ENCODE measurements at places on chromosomes 12 and 14. TPM values are rescaled to one million over a fixed set of nuclear protein-coding genes. Genes with fewer than 3 reads are reported as not detected.

- no peak for DNase-seq
Measured at GRCh38 chr14:65485516-65485915, 73.0 kb downstream of the FUT8 start.

Gene SERPINA10
- total RNA-seq = not detected

DNA sequence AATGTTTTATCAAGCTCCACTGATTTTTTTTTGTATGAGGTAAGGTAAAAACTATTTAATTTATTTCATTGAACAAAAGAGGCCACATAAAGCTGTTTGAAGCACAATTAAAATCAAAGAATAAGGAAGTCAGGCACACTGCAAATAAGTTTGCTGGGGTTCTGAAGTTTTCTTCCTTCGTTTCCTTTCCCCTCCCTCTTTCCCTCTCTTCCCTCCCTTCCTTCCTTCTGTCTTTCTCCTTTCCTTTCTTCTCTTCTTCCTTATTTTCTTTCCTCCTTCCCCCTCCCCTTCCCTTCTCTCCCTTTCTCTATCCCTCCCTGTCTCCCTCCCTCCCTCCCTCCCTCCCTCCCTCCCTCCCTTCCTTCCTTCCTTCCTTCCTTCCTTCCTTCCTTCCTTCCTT, 78.7 kb downstream of the ALX1 start:
- no peak for DNase-seq

DNA sequence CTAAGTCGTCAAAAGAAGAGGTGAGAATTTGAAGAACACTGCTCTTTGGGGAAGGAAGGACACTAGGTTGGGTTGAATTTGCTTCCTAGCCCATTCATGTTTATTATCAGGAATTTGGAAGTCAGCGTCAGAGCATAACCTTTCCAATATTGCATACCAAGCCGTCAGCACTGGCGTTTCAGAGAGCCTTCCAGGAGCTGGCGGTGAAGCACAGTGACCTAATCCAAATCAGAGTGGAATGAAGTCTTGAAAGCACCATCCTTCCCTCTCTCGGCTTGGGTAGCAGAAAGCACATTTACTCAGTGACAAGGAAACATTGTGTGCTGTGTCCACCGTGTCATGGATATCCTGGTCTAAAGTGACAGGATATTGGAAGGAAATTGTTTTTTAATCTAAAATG, 240.3 kb upstream of the PELI2 start:
- no peak for DNase-seq

GRCh38 chr12:76587428-76588178, 28.0 kb upstream of the OSBPL8 start:
- DNase-seq = no peak

DNA sequence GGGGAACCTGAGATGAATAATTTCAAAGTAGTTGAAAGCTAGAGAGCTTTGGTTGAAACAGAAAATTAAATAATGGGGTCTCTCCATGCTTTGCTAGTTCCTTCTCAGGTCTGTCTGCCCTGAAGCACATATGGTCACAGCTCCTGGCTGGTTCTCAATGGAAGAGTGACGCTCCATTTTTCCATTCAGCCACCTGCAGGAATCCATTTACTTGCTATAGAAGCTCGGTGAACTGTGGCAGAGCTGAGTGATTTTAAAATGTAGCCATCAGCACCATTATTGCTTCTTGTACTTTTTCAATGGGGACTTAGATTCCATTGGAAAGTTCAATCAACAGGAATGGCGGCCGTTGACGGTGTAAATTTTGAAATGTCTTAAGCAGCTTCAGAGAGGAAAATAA, 525.2 kb downstream of the GLT1D1 start:
- DNase-seq = no peak

Gene CAPZA3
- not detected for total RNA-seq

GRCh38 chr12:60266381-60266852, 670.6 kb downstream of the SLC16A7 start:
- no peak for DNase-seq

Gene MYF6
- total RNA-seq = 0.31 TPM

DNA sequence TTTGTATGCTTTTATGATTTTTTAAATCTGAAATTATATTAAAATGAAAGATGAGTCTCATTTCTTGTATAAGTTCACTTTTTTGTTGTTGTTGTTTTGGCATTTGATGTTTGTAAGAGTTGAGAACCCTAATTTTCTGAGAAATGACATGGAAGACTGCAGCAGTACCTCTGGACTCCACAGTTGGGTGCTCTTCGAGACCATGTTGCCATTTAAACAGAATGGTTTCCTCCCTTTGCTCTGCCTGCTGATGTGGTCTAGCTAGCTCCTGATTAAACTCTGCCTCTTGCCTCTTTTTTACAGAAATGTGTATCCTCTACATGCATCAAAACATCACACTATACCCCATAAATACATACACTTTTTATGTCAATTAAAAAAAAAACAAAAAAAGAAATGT, 5.8 kb upstream of the LTA4H start:
- no peak for DNase-seq

Gene SERPINA12
- not detected for total RNA-seq

Gene ESR2
- not detected for total RNA-seq

Gene KRT3
- not detected for total RNA-seq

Gene AKAP6
- total RNA-seq = 4.4 TPM

Gene OR11H7
- total RNA-seq = not detected

Gene DNAJC22
- total RNA-seq = 1.8 TPM

- DNase-seq = no peak
Measured at GRCh38 chr12:39490500-39491282, 47.8 kb upstream of the KIF21A start.

Gene NPFF
- total RNA-seq = not detected

Gene KLHDC1
- total RNA-seq = 1.6 TPM

- DNase-seq = no peak
Measured at GRCh38 chr12:94099632-94100031, 48.7 kb upstream of the PLXNC1 start.

- no peak for DNase-seq
Measured at GRCh38 chr14:35285168-35286002, 6.8 kb upstream of the PSMA6 start.

Data from endothelial cell (in vitro differentiated cells).